ENCODE measurements at places on chromosomes 2 and 18.
A peak's percentile ranks its signal among the peaks of the same experiment; 100 is the strongest.

- no peak for DNase-seq
Measured at GRCh38 chr2:236746833-236747232, 177.2 kb downstream of the ACKR3 start.

GRCh38 chr18:35526495-35527059, 28.8 kb upstream of the INO80C start:
- DNase-seq: peak; percentile 28

DNA sequence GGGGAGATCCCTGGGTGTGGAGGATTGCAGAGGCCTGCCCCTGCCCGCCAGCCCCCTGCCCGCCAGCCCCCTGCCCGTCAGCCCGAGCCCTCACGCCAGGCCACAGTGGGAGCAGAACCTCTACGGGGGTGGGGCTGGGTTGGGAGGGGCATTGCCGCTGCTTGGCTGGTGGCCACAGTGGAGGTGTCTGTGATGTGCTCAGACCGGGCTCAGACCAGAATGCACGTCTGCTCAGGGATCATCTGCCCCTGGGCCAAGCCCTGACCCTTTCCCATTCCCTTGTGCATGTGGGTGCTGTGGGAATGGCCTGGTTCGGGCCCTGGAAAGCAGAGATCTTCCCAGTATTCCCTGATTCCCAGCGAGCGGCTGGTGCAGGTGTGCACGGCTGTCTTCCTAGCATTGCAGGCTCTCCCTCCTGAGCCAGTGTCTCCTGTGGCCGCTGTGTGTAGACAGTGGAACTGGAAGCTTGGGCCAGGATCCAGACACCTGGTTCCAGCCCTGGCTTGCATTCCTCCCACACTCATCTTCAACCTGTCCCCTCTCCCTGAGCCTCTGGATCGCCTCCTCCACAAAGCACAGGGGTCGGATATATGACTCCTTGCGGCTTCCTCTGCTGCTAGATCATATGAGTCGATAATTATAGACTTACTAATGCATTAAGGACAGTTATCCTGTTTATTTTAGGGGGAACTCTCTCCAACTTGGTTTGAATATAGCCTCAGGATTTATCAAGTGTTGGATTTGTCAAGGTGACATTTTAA, 161.6 kb downstream of the LDLRAD4 start:
- DNase-seq: no peak

- DNase-seq: no peak
Measured at GRCh38 chr2:28250006-28250405, 142.7 kb upstream of the FOSL2 start.

- peak; percentile 80 for DNase-seq
Measured at GRCh38 chr2:88739985-88740600, 48.6 kb downstream of the RPIA start.
